COR-L47 (cell line): ENCODE measurements at places on chromosomes 3 and 15.

DNA sequence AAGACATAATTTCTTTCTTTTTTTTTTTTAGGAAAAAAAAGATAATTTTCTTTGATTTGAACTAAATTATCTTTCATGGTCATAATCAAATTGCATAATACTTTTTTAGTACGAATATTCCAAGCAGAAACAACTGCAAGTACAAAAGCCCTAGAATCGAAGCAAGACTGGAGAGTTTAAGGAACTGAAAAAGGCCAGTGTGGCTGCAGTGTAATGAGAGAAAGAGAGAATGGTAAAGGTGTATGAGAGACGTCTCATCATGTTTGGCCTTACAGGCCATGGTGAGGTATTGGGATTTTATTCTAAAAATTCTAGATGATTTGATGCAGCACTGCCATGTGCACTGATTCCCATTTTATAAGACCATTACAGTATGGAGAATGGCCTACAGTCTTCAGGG is 180.9 kb downstream of the SUCNR1 start:
- DNase-seq, result no peak

GRCh38 chr3:148083526-148084182 is 614.0 kb upstream of the AGTR1 start:
- no peak for DNase-seq

- no peak for DNase-seq
These were observed 1.4 kb upstream of the BCL6 start for GRCh38 chr3:187746442-187747281.

DNA sequence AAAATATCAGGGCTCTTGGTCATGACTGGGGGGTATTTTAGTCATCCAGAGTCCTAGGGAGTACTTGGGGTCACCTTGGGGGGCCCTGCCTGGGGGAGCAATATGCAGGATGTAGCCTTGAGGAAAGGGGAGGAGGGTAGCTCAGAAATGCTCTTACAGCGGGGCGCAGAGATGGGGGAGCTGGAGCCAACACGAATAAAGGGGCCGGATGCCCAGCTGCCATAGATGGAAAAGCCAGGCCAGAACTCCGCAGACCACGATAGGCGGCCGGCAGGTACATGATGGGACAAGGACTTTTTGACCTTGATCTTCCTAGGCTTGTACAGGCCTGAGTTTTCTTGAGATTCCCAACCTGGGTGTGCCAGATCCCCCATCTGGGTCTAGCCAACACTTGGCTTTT is 47.7 kb upstream of the SLC6A1 start:
- no peak for DNase-seq
